ENCODE measurements at places on chromosomes 3 and 15.

DNA sequence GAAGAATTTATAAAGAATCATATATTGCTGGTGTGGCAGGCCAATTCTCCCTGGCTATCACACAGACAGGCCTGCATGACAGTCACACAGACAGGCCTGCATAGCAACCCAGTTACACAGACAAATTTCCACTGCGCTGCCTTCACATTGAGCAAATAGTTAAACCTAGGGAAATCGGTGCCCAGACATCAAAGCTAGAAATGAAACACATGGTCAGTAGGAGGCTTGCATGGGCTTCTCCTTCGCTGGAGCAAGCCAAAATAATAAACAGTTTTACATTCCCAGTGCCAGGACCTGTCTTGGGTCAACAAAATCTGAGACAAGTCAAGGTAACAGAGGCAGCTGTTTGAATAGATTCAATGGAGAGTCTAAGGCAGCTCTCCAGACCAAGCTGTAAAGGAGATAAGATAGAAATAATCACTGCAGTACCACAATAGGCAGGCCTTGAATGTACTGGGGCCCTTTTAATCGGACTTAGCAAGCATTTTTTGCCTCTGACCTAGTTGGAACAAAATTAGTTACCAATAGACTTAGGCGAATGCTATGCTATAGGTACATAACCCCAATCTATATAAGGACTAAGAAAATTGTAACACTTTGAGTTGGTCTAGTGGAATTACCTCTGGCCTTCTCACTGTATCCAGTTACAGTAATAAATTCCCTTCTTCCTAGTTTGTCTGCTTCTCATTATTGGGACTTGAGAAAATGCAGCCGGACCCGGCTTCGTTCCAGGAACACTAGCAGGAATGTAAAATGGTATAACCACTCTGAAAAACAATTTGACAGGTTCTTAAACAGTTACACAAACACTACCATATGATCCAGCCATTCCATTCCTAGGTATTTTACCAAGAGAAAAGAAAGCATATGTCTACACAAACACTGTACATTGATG is 274.7 kb upstream of the UBE2E2 start:
- DNase-seq, result no peak

- no peak for DNase-seq
Measured at GRCh38 chr3:180093535-180093934, 56.8 kb upstream of the PEX5L start.

DNA sequence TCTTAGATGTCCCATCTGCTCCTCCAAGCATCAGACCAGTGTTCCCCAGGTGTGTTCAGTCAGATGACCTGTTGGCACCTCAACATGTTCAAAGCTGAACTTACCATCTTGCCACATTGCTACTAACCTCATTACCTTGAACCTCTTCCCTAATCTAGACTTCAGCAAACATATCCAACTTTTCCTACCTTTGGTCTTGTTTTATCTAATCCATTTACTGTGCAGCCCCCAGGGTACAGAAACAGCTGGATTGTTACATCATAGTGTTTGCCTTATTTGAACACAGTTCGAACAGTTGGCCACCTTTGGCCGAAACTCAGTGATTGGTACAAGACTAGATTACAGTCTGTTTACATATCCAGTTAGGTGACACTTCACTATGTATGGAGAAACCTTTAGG is 36.1 kb upstream of the MCF2L2 start:
- no peak for DNase-seq

DNA sequence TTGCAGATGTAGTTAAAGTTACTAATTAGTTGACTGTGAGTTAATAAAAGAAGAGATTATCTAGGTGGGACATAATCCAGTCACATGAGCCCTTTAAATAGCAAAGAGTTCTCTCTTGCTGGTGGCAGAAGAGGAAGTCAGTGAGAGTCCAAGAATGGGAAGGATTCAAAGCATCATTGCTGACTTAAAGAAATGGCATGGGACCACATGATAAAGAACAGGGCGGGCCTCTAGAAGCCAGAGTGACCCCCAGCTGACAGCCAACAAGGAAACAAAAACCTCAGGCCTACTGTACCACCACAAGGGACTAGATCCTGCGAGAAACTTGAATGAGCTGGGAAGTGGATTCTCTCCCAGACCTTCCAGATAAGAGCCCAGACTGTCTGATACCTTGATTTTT is 447.2 kb upstream of the CCDC54 start:
- no peak for DNase-seq

DNA sequence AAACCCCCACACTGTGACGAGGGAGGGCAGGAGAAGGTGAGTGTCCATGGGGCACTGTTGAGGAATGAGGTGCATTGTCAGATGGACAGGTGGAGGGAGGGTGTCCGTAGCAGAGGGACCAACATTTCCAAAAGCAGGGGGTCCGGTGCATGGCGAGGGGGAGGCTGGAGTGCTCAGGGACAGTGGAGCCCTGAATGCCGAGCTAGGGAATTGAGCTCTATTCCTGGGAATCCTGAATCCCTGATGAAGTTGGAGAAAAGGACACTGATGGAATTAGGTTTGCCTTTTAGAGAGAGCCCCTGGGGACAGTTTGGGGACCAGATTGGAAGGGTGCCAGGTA is 7.9 kb upstream of the ANPEP start:
- no peak for DNase-seq

DNA sequence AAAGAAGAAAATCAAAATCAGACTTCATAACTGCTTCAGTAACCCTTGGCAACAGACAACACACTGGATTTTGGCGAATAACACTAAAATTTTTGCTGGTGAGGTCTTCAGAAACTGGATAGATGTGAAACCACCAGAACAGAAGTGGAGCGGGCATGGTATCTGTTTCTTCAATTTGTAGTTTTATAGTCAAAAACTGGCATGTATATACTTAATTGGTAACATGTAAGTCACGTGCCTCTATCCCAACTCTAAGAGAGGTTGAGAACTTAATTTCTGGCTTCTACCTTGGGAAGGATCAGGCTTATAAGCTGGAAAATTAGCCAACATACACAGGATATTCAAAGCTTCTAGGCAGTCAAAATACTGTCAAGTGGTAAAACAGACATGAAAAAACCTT is 172.6 kb upstream of the CHL1 start:
- no peak for DNase-seq

GRCh38 chr15:67882487-67883233 is 42.8 kb upstream of the RNU6-1 start:
- DNase-seq, result no peak

- DNase-seq, result no peak
Measured at GRCh38 chr3:171684221-171684620, 126.1 kb downstream of the PLD1 start.

- no peak for DNase-seq
Measured at GRCh38 chr3:186220365-186220764, 111.5 kb upstream of the ETV5 start.

DNA sequence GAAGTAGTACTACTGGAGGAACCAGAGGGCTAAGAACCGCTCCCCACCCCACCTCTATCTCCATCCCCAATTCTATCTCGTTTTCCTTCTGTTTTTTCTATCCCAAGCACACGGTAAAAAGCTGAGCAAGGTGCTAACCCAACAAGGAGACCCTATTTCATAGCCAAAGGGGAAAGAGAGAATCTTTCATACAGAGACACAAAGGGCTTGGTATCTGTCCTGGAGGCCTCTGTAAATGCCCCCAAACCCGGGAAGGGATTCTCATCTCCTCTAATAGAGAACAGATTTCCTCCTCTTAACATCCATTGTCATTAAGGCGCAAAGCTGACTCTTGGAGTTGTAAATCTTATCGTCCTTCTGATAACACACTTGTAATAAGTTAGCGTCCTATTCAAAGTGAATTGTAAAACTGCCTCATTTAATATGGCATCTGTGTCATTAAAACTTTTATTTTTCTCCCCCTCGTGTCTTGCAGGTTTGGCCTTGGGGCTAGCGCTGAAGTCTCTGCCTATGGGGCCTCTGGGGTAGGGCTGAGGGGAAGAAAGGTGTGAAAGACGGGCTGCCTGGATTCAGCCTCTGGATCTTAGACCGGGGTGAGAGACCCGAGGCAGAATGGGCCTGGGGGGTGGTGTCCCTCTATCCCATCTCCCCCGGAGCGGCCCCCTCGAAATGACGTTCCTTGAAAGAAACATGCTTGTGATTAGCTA is 12.1 kb downstream of the NR2F2 start:
- DNase-seq, result no peak

DNA sequence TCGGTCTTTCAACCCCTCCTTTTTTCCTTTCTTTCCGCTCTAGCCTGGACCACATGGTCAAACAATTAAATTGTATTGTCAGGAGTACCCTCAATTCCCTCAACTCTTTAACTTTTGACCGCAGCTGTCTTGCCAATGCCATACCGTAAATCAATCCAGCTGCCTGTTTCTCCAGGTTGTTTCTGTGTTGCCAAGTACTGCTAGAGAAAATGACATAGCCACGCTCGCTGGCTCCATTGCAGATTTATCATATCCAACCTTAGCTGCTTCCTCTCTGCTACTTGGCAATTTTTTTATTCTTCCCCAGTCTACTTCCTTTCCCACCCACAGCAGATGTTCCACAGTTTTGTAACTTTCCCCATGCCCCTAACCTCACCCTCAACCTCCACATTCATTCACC is 60.0 kb downstream of the ZNF385D start:
- DNase-seq, result no peak

- no peak for DNase-seq
Measured at GRCh38 chr3:81554388-81554787, 207.1 kb downstream of the GBE1 start.

- no peak for DNase-seq
Measured at GRCh38 chr3:100096866-100097265, 17.4 kb downstream of the FILIP1L start.

GRCh38 chr3:48543271-48543866 is 13.2 kb downstream of the PFKFB4 start:
- DNase-seq, result no peak

Data from NCI-H1436 (cell line).